ENCODE measurements at places on chromosomes 5 and 9. TPM values are rescaled to one million over a fixed set of nuclear protein-coding genes. Genes with fewer than 3 reads are reported as not detected.

CCL21 gene
- total RNA-seq = not detected

SPAG8 gene
- 0.99 TPM for total RNA-seq

AGXT2 gene
- total RNA-seq = not detected

ADAMTS2 gene
- total RNA-seq = not detected

DMRT3 gene
- not detected for total RNA-seq

CAMLG gene
- total RNA-seq = 32.3 TPM

LCN9 gene
- total RNA-seq = not detected

KIAA0825 gene
- total RNA-seq = 4.6 TPM

FAXDC2 gene
- 4.0 TPM for total RNA-seq

DBH gene
- total RNA-seq = 0.12 TPM

AFAP1L1 gene
- not detected for total RNA-seq

TRIP13 gene
- total RNA-seq = 1.2 TPM

DDX46 gene
- total RNA-seq = 61.8 TPM

GPX8 gene
- not detected for total RNA-seq
